Tibial nerve (tissue), 4 donors: ENCODE measurements at places on chromosomes 2 and 18.
A peak's percentile ranks its signal among the peaks of the same experiment; 100 is the strongest.

DNA sequence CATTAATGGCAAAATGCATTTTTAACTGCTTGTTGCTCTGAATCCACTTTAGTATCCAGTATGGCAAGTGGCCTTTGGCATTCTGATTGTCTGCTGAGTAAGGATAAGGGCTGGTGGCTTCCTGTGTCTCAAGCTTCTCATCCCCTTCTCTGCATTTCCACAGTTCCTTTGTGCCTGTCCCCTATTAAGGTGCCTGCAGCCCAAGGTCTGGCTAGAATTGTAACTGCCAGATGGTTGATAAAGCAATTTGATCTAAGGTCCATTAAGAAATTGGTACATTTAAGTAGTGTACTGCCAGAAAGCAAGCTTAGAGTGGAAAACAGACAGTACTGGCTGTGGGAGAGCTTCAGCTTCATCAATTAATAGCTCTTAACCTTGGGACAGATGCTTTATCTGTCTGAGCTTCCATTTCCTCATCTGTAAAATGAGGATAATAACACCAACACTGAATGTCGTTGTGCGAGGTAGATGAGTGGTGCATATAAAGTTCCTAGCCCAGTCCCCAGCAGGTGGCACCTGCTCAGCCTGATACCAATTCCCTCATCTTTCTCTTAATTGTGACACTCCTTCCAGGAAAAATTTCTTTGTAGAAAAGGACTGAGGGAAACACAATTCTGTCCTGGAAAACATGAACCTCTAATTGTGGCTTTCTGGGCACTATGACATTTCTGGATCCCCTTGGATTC lies 570.6 kb upstream of the GCFC2 start:
- no peaks in the 10 kb centered on the region for H3K36me3 ChIP-seq
- no peak for DNase-seq
- H3K4me1 ChIP-seq, result no peaks in the 10 kb centered on the region
- H3K4me3 ChIP-seq, result no peak overlapping the region
- H3K27ac ChIP-seq, result no peak overlapping the region
- H3K27me3 ChIP-seq, result no peaks in the 10 kb centered on the region

DNA sequence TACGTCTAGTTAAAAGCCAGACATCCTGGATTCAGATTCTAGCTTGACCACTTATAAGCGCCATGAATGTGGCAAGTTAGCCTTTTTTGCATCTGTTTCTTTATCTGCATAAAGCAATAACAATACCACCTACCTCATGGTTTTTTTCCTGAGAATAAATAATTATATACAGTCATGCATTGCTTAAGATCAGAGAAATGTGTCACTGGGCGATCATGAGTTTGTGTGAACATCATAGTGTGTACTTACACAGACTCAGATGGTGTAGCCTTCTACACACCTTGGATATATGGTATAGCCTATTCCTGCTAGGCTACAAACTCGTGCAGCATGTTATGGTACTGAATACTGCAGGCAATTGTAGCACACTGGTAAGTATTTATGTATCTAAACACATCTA lies 84.7 kb upstream of the PELI1 start:
- H3K4me1 ChIP-seq, result peaks cover 21% of the 10 kb centered on the region
- no peaks in the 10 kb centered on the region for H3K36me3 ChIP-seq
- peak overlapping the region; percentile 61 for H3K4me3 ChIP-seq
- no peak for DNase-seq

DNA sequence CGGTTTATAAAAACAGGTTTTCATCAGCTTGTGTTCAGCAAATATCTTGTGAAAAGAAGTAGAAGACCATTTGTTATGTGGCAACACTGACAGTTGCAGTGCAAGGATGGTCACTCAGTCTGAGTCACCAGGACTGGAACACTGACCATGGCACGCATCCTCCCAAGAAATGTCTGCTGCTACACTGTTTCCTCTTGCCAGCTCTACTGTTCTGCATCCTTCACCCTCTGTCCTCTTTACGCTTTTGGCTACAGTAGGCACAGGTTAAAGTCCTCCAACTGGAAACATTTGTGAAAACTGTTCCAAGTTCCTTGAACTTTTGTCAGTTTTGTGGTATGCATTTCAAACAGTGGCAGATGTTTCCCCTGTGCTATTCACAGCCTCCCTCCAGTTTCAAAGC lies 39.4 kb downstream of the OSR1 start:
- H3K36me3 ChIP-seq, result no peaks in the 10 kb centered on the region
- DNase-seq, result no peak
- H3K27me3 ChIP-seq, result no peaks in the 10 kb centered on the region
- no peaks in the 10 kb centered on the region for H3K4me1 ChIP-seq

- no peaks in the 10 kb centered on the region for H3K27me3 ChIP-seq
- no peaks in the 10 kb centered on the region for H3K36me3 ChIP-seq
- DNase-seq, result no peak
- no peak overlapping the region for H3K4me3 ChIP-seq
- H3K4me1 ChIP-seq, result peaks cover 4% of the 10 kb centered on the region
These were observed 177.2 kb downstream of the NR4A2 start for GRCh38 chr2:156155319-156155718.

DNA sequence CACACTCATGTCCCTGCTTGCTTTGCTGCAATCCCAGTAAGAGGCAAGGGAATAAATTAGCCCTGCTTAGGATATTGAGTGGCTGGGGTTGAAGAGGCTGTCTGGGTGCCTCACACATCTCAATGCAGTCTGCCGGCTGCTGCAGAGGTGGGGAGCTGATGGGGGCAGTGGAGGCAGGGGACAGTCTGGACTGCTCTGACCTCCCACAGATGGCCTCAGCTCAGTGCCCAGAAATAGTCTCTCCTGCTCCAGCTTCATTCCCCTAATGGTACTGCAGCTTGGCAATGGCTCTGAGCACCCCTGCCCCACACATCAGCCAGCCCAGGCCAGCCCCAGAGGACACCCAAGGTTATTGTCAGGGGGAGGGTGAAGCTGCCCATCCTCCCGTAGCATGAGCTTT lies 21.5 kb upstream of the TNS1 start:
- H3K27ac ChIP-seq, result no peak overlapping the region
- DNase-seq, result peak; percentile 3
- no peak overlapping the region for H3K4me3 ChIP-seq
- no peaks in the 10 kb centered on the region for H3K27me3 ChIP-seq

GRCh38 chr2:131093006-131093695 lies at the start of gene FAM168B:
FAM168B (minus strand) TSS chr2:131093460; CDS start chr2:131082646, 10,814 bp downstream.
- peak within 1 kb of the TSS; percentile 90 for H3K27ac ChIP-seq
- peak; percentile 73 for DNase-seq
- no peaks in the 10 kb centered on the region for H3K27me3 ChIP-seq

GRCh38 chr2:217685255-217685605 lies 317.6 kb downstream of the TNS1 start:
- H3K27ac ChIP-seq, result no peak overlapping the region
- no peaks in the 10 kb centered on the region for H3K27me3 ChIP-seq
- DNase-seq, result peak; percentile 83
- no peak overlapping the region for H3K4me3 ChIP-seq
